ENCODE measurements at places on chromosomes 7 and 10.

DNA sequence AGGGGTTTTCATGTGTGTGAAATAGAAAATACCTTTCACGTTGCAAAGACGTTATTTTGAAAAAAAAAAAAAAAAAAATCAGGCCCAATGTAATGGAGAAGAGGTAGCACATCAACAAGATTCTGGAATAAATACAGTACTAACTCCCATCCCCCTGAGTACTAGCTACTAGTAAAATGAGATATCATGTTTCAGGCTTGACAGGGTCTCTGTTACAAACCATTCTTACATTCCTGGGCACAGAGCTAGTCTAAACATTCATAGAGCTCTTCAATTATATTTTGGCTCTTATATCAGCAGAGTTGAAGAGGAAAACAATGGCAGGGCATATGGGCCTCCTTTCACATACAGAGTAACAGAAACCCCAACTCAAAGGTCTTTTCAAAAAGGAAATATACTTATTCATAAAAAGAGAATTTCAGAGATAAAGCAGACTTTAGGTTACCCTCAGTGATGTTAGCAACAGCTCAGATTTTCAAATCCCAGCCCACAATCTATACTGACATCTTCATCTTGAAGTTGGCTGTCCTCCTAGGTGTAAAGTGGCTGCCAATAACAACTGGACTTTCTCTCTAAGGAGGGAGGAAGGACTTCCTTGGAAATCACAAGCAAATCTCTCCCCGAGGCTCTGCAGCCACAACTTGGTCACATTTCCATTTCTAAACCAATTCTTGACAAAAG, 18.6 kb downstream of the C7orf33 start:
- no peak for DNase-seq

DNA sequence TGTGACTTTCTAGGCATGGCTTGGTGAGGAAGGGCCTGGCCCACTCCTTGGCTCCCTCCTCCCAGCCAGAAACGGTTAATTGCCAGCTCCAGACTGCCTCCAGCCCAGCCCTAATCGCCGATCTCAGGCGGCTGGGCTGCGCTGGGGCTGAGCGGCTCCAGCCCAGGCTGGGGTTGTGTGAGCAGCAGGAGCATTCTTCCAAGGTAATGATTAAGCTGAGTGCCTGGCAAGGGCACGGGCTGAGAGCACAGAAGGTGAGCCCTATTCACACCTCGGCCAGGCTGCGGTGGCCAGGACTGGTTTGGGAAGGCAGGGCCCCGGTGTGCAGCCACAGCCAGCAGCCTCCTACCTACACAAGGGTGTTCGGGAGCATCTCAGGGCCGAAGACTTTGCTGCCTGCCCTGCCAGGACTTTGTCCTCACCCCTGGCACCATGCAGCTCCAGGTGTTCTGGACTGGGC, at the start of gene TMEM72:
TSS of gene TMEM72 (plus strand) at position 257 of the 460 bp plus-strand sequence. CDS start at position 433, 176 bp downstream.
- DNase-seq, result peak; percentile 78

- no peak for DNase-seq
Measured at GRCh38 chr10:77771450-77771849, 133.8 kb upstream of the KCNMA1 start.

DNA sequence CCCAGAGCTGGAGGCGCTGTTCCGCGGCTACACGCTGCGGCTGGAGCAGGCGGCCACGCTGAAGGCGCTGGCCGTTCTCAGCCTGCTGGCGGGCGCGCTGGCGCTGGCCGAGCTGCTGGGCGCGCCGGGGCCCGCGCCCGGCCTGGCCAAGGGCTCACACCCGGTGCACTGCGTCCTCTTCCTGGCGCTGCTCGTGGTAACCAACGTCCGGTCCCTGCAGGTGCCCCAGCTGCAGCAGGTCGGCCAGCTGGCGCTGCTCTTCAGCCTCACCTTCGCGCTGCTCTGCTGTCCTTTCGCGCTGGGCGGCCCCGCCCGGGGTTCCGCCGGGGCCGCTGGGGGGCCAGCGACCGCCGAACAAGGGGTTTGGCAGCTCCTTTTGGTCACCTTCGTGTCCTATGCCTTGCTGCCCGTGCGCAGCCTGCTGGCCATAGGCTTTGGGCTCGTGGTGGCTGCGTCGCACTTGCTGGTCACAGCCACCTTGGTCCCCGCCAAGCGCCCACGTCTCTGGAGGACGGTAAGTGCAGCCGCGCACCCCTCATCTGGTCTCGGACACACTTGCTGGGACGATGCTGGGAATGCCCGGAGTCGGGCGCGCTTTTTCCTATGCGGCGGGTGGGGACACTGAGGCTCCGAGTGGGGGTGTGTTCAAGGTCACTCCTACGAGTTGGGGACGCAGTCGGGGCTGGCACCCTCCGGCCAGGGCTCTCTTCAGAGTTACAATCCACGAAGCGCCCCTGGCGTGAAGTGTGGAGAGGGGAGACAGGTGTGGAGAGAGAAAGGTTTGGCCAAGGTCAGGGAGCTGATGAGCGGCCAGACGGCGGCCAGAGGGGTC, 717 bp downstream of the ADCY1 start:
- DNase-seq, result no peak

GRCh38 chr10:49254556-49255318, 44.2 kb upstream of the C10orf71 start:
- no peak for DNase-seq

DNA sequence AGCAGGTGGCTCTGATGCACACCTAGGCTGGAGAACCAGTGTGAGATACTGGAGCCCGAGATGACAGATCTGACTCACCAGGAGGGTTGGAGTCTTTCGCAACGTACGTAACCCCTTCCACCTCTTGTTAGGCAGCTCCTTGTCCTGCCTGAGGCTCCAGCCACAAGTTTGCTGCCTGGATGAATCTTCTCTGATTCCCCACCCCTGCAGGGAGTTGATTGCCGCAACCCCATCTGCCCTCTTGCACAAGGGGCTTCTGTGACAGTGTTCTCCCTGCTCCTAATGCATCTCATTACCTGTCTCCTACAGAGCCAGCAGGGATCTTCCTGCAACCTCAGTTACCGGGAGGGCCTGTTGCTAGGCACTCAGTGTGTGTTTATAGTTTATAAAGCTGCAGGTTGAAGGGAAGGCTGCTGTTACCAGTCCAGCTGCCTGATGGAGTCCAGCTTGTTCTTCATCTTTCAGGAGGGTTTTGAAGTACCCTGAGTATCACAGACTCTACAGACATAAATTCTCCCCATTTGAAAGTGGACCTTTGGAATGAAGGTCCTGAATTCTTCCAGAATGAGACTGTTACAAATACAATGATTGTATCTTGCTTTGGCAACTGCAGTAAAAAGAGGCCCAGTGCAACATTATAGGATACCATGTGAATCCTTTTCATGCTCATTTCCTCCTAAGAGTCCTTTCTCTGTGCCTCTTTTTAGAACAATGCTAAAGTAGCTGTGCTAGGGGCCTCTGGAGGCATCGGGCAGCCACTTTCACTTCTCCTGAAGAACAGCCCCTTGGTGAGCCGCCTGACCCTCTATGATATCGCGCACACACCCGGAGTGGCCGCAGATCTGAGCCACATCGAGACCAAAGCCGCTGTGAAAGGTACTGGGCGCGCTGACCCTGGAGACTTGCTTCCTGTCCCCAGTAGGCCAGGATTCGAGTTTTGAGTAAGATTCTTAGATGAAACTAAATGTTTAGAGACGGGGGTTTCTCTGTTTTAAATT, 6.5 kb downstream of the MDH2 start:
- DNase-seq, result no peak

- DNase-seq, result no peak
Measured at GRCh38 chr7:20200361-20200760, 16.8 kb downstream of the MACC1 start.

GRCh38 chr10:120979435-120980278, 128.5 kb downstream of the WDR11 start:
- DNase-seq, result no peak

DNA sequence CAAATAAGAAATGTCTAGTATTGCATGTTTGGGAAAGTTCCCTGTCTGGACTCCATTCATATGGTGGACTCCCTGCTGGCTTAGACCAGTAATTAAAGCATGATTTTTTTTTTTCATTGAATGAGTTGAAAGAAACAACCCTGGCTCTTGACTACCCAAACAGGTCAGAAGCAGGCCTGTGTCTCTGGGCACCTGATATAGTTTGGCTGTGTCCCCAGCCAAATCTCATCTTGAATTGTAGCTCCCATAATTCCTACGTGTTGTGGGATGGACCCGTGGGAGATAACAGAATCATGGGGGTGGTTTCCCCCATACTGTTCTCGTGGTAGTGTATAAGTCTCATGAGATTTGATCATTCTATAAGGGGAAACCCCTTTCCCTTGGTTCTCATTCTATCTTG, 206.2 kb downstream of the TMEM178B start:
- no peak for DNase-seq

DNA sequence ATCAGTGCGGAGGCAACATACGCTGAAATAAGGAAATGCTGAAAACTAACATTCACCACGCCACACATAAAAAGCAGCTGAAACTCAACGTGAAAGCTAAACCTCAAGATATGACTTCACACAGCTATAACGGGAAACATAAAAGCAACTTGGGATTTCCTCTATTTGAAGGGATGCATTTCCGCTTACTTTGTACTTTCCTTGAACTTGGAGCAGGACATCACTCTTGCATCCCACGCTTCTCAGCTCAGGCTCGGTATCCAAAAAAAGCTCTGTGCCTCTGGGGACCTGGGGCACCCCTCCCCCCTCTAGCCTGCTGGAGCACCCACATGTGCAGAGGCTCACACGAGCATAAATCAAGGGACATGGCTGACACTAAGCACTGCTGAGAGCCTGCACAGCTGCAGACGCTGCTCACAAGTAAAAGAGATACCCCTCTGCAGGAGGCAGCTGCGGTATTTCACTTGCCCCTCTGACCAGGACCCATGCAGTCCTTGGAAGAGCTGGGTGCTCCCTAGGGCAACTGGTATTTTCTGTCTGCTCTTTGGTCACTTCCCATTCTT, 34.2 kb downstream of the PARD3 start:
- peak; percentile 62 for DNase-seq

- DNase-seq, result no peak
Measured at GRCh38 chr7:99644431-99644830, 27.7 kb downstream of the ZSCAN25 start.

DNA sequence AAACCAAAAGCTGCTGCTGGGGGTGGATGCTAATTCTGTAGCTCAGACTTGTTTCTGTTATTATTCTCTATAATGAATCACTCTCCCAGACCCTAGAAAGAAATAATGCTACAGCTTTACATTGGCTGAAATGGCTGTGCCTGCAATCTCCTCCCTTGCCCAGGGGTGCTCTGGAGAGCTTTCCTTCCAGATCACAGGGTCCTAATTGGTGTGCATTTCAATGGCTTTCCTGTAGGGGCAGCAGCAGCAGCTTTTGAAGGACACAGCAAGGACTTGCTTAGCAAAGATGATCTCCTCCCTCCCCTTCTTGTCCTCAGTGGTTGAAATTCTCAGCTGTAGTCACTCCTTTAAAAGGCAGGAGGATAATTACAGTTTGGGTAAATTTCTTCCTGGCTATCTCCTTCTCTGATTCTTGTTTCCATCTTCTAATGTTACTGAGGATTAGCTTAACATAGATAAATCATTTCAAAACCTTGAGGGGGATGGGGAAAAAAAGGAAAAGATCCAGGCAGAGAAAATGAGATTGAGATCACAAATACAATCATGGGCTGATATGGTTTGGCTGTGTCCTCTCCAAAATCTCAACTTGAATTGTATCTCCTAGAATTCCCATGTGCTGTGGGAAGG, 120.2 kb upstream of the CTTNBP2 start:
- DNase-seq, result no peak

DNA sequence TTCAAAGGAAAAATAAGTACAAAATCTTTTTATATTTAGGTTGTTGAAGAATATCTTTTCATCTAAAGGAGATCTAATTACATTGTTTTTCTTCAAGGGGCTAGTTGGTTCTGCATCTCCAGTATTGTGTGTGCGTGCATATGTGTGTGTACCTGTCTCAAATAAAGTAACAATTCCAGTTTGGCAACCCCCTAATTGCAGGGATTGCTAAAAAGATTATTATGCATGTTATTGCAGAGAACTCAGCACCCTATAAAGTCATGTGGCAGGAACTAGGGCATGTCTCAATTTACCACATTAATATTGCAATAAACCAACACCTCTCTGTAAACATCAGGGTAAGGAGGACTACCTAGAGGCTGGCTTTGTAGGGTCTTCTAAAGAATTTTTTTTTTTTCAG, 37.0 kb downstream of the MRPS33 start:
- no peak for DNase-seq

Data from left renal pelvis (tissue), 4 donors.